ENCODE measurements at places on chromosomes 5 and 9.
A peak's percentile ranks its signal among the peaks of the same experiment; 100 is the strongest.

DNA sequence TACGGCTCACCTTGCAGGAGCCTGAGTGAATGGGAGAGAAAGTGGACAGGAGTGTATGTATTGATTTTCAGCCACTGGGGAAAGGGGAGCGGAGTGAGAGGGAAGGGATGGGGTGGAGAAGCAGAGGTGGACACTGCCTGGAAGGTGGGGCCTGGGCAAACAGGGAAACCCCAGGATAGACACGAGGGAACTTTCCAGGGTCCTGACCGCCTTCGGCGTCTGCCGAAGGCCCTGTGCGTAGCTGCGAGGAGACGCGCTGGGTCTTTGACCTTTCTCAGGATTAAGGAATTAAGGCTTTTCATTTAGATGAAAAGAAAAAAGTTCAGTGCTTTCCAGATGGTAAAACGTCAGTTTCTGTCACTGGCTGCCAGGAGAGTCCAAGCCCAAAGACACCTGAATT is 134.6 kb upstream of the RAPGEF1 start:
- no peak for DNase-seq

GRCh38 chr9:124562328-124562727 is 55.1 kb upstream of the NR5A1 start:
- DNase-seq, result no peak

DNA sequence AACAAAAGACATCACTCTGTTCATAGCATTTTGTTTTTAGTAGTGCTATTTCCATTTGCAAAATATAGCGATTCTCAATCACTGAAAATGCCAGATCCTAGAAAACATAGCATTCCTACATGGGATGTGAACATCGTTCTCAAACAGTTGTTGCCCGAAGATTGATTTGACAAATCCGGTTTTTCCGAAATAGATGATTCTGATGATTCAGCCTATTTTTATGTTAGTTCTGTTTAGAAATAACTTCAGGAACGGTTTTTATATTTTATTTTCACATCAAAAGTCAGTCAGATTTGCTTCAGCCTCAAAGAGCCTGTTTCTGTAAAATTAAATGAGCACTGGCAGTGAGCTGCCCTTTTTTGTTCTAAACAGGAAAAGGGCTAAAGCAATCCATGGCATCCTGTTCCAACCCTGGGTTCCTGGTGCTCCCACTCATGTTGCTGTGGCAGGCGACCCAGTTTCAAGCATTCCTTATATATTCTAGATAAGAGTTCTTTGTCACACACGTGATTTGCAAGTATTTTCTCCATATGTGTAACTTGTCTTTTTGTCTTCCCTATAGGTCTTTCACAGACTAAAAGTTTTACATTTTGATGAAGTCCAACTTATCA is 14.2 kb upstream of the PSIP1 start:
- no peak for DNase-seq

- no peak for DNase-seq
Measured at GRCh38 chr9:114723931-114724330, 41.9 kb upstream of the TEX48 start.

DNA sequence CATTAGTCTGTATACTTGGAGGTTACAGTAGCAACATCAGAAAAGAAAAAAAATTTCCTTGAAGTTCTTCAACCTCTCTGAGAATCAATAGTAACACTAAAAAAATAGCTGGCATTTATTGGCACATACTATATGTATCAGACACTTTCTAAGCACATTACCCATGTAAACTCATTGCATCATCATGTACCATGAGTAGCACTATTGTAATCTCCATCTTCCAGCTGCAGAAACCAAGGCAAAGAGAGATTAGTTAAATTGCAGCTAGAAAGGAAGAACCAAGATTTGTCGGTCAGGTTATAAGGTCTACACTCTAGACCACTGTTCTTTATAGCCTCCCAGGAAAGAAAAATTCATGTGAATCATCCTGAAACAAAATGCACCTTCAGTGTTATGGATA is 31.4 kb upstream of the RAB3C start:
- DNase-seq, result no peak

DNA sequence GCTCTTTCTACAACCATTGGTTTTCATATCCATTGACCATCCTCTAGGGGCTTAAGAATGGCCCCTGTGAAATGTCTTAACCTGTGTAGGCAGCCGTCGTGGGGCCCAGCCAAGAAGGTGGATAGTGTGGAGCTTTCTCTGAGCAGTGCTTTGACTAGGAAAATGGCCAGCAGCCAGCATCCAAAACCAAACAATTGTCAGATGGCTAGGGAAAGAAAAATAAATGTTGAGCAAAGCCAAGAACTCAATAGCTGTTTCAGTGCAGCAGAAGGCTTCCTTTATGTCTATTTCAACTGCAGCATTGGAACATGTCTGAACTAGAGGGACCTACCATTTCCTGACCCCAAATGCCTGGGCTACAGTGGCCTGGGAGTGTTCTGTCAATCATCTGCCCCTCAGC is 374.9 kb downstream of the TLE4 start:
- no peak for DNase-seq

- DNase-seq, result no peak
Measured at GRCh38 chr5:74633695-74634094, 6.8 kb downstream of the ENC1 start.

GRCh38 chr5:15808577-15808976 is 308.6 kb downstream of the FBXL7 start:
- no peak for DNase-seq

GRCh38 chr5:97019435-97020117 is 83.7 kb downstream of the LNPEP start:
- DNase-seq, result no peak

GRCh38 chr5:112388074-112388473 is 31.0 kb downstream of the EPB41L4A start:
- no peak for DNase-seq

DNA sequence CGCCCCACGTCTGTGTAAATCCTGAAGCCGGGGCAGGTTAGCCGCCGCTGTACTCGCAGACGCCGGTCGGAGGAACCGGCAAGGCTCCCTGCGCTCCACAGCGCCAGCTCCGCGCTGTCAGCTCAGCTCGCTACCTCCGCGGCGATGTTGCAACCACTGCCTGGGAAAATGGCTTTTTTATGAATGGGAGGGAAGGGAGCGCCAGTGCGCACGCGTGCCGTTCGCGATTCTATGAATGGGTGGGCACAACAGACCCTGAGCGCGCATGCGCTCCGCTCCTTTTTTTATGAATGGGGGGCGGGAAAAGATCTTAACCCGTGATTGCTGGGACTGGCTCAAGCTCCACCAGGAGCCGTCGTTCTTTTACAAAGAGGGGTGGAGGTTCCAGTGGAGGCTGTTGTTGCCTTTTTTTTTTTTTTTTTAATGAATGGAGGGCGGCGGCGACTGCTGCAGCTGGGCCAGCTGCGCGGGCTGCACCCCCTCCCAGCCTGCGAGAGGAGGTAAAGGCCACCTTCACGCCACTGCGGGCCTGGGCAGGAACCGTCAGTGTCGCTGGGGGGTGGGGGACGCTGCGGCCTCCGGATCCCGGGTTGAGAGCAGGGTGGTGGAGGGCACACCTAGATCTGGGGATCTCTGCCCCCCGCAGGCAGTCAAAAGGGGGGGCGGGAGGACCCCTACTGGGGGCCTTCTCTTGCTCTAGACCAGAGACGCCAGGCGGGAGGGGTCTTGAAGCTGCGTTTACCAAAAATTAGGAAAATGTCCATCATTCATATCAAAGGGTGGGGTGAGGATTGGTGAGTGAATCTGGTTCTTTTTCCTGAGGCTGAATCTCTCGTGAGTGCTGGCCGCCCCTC is at the start of gene SPRY4:
TSS of gene SPRY4 (minus strand) at position 151 of the 854 bp plus-strand sequence. CDS start 9,913 bp downstream, outside the sequence.
- peak; percentile 86 for DNase-seq

DNA sequence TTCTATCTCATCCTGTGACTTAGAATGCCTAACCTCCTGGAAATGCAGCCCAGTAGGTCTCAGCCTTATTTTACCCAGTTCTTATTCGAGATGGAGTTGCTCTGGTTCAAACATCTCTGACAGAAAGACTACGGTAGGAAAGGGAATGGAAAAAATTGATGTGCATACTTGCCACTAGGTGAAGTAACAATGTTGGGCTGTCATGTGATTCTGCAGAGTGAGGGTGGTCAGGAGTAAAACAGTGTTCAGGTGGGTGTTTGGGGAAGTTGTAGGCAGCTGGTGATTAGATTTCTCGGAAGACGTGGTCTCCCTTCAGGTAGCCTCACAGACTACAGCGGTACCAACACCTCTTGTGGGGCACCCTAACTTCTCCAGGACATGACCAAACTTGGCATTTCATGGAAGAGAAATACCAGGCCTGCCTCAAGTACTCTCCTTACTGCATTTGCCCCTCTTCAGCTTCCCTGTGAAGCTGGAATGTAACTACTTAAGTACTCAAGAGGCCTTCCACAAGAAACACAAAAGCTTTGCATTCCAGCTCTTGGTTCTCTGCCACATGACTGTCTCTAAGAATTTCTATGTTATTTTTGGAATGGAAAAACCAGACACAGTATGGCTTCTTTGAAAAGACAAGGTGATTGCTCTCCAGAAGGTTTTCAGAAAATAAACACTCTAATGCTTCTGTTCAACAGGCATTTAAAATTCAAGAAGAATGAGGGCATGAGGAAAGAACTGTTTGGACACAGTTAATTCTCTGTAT is 17.4 kb upstream of the ENTREP1 start:
- DNase-seq, result no peak

GRCh38 chr9:35690614-35691333 is 1.0 kb upstream of the TPM2 start:
- no peak for DNase-seq
